NCI-H1930 (cell line): ENCODE measurements at places on chromosomes 6 and 20.
A peak's percentile ranks its signal among the peaks of the same experiment; 100 is the strongest.

GRCh38 chr20:4108495-4109306, 93.3 kb upstream of the RNF24 start:
- DNase-seq: peak; percentile 70

GRCh38 chr6:143110572-143110971, 49.9 kb downstream of the AIG1 start:
- no peak for DNase-seq

- peak; percentile 90 for DNase-seq
Measured at GRCh38 chr6:87589693-87590416, at the start of the genes ORC3 and RARS2. TSS of gene ORC3 (plus strand) at chr6:87590135. CDS start at chr6:87590169, 34 bp downstream. TSS of gene RARS2 (minus strand) at chr6:87589987. CDS start at chr6:87589957, 30 bp downstream.

- no peak for DNase-seq
Measured at GRCh38 chr6:154752022-154752421, 18.8 kb downstream of the SCAF8 start.

GRCh38 chr20:45341939-45342854, 6.0 kb downstream of the SDC4 start:
- DNase-seq: no peak

DNA sequence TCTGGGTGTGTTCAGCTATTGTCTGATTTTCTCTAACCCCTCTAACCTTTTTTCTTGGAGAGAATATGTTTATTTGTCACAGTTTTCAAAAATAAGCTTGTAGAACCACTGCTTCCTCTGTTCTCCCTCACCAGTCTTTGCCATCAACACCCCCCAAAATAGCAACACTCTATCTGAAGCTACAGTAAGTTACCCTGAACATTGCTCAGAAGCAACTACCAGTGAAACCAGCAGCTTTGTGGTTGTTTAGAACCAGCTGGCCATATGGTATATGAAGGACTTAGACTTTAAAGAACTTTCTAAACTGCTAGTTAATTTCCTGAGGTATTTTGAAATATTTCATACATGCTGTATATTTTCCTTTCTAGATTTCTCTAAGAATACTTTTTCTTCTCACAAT, 242.9 kb downstream of the KHDRBS2 start:
- no peak for DNase-seq

- no peak for DNase-seq
Measured at GRCh38 chr6:143119260-143119659, 58.6 kb downstream of the AIG1 start.

- no peak for DNase-seq
Measured at GRCh38 chr20:64100566-64100888, 6.8 kb downstream of the NPBWR2 start.

- DNase-seq: no peak
Measured at GRCh38 chr6:98838032-98838431, 3.7 kb downstream of the POU3F2 start.

DNA sequence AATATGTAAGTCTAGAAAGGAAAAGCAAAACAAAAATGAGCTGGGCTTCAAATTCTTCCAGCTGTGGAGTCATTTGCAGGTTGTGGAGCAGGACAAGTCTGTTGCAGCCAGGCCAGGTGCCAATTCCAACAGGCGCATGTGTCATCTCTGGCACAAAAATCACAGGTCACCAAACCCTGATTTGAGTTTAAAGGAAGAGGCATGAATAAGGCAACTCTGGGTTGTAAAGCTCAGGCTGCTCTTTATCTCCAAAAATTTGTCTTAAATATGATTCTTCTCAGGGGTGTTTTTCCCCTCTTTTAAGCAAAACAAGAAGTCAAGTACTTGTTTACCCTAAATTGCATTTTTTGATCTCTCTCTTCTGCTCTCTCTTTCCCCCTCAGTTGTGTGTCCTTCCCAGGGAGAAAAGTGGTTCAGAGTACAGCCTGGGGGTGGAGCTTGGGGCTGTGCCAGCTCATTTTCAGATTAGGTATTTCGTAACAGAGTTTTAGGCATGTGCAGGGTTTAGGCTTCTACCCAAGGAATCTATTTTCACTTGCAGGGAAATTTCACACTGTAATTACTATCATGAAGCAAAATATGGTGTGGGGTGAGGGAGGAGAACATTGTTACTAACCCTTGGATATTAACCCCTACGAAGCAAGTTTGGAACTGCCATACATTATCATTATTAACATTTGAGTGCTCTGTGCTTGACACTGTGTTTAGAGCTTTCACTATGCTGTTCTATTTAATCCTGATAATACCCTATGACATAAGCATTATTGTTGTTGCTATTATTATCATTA, 8.3 kb upstream of the NCOA3 start:
- DNase-seq: no peak

- DNase-seq: no peak
Measured at GRCh38 chr6:4446982-4447381, 311.6 kb upstream of the ECI2 start.

GRCh38 chr20:20856306-20856705, 143.9 kb upstream of the RALGAPA2 start:
- DNase-seq: no peak

DNA sequence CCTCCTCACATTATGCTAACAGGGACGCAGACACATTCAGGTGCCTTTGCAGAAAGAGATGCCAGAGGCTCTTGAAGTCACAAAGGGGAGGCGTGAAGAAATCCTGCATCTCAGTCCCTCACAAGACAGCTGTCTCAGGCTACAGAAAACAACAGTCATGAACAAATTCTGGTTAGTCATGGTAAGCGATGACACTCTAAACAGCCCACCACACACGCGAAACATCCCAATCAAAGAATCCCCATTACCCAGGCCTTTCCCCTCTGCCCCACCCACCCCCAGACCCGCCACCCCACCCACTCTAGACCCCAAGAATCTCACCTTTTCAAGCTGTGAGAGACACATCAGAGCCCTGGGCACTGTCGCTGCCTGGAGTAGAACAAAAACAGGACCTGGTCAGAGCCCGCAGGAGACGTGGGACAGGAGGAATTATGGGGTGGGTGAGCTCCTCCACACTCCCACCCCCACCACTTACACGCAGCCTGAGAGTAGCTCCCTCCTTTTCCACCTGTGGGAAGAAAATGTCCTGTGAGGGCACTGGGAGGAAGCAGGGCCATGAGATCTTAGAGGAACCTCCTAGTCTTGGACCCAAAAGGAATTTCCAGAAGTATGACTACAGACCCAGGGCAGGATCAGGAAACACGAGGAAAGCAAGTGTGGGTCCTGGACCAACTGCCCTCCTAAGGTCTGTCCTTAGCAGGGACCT, 2.7 kb downstream of the HLA-B start:
- no peak for DNase-seq

DNA sequence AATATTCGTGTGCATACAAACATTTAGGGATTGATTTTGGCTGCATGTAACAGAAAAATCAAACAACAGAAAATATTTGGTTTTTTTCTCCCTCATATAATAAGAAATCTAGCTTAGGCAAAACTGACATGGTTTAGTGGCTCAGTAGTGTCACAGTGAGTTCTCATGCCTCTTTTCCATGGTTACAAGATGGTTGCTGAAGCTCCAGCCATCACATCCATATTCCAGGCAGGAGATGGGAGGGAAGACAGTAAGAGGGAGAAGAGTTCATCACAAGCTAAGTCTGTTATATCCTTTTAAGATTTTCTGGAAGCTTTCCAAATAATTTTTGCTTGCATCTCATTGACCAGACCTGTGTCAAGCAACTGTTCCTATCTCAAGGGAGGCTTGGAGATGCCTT, 267.2 kb upstream of the RNF24 start:
- DNase-seq: no peak
